Aortic smooth muscle cell (primary cell): ENCODE measurements at places on chromosomes 2 and 18. TPM values are rescaled to one million over a fixed set of nuclear protein-coding genes. Genes with fewer than 3 reads are reported as not detected.

The NRP2 gene
- total RNA-seq, result 9.0 and 10.4 TPM in 2 replicates

The PTPRN gene
- 0.25 and 0.40 TPM in 2 replicates for total RNA-seq

The SERPINB10 gene
- 0.13 TPM in 1 of 2 replicates, not detected in the other for total RNA-seq

The CXCR1 gene
- total RNA-seq, result not detected in 2 replicates

The ANKRD44 gene
- 15.2 and 23.8 TPM in 2 replicates for total RNA-seq

The DNER gene
- 0.26 and 0.37 TPM in 2 replicates for total RNA-seq

The DCAF17 gene
- 21.2 and 24.0 TPM in 2 replicates for total RNA-seq

The MYCN gene
- not detected in 2 replicates for total RNA-seq

The FOXI3 gene
- total RNA-seq, result not detected in 2 replicates

The ALLC gene
- total RNA-seq, result not detected in 2 replicates

The ANXA4 gene
- 49.0 and 53.6 TPM in 2 replicates for total RNA-seq

The KHK gene
- total RNA-seq, result 0.81 and 1.3 TPM in 2 replicates

The TTR gene
- total RNA-seq, result not detected in 2 replicates

The CPS1 gene
- total RNA-seq, result 13.6 and 19.1 TPM in 2 replicates

The TLX2 gene
- total RNA-seq, result 0.06 TPM in 1 of 2 replicates, not detected in the other

The SNORC gene
- 0.66 and 0.93 TPM in 2 replicates for total RNA-seq

The FRZB gene
- total RNA-seq, result 0.66 and 1.3 TPM in 2 replicates

The DNAJC5G gene
- not detected in 2 replicates for total RNA-seq

The UGT1A10 gene
- total RNA-seq, result not detected in 2 replicates
